ENCODE measurements at places on chromosomes 3 and 15. TPM values are rescaled to one million over a fixed set of nuclear protein-coding genes. Genes with fewer than 3 reads are reported as not detected.

DNA sequence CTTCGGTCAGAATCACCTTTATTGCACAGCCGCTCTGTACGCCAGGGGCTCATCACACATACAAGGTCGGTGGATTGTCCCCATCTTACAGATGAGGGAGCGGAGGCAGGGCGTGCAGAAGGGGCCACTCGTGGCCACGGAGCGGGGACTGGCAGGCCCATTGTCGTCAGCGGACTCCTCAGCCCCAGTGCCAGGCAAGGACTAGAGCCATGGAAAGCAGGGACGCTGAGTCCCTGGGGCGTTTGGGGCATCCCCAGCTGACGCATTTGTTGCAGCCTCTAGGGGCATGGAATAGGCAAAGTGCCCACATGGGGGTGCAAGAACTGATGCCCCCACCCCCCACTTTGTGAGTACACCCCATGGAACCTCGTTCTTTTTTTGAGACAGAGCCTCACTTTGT is 29.8 kb upstream of the FURIN start:
- no peak for DNase-seq

DNA sequence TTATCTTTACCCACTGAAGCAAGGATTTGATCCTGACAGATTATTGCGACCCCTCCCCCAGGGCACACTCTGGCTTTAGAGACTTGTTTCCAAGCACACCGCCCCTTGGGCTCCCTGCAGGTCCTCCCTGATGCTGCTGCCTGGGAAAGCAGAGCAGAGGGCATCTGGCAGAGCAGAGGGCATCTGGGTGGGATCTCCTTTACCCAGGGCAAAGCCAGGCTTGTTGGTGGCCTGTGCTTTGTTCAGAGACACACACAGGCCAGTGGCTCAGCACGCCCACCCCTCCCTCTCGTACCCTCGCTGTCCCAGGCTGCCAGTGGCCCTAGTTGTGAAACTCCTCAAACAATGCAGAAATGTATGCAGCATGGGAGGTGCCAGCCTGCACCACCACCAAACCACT is 4.8 kb downstream of the KLF13 start:
- no peak for DNase-seq

DNA sequence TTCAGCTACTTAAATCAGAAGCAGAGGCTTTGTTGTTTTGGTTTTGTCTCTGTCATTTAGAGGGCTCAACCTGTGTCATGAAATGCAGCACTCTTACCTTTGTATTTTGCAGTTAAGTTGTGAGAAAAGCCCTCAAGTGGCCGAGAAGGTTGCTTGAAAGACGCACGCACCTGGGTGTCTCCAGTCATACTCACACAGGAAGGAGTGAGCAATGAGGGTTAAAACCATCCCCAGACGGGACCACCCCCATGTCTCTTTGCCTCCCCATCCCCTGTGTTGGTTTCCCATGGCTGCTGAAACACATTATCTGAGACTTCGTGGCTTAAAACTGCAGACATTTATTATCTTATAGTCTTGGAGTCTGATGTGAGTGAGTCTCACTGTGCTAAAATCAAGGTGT is 376.1 kb upstream of the CFAP20DC start:
- DNase-seq = no peak

GRCh38 chr3:14228681-14229470 is 50.3 kb downstream of the LSM3 start:
- DNase-seq = no peak

- DNase-seq = no peak
These were observed 98.2 kb downstream of the CNTN6 start for GRCh38 chr3:1191026-1191425.

DNA sequence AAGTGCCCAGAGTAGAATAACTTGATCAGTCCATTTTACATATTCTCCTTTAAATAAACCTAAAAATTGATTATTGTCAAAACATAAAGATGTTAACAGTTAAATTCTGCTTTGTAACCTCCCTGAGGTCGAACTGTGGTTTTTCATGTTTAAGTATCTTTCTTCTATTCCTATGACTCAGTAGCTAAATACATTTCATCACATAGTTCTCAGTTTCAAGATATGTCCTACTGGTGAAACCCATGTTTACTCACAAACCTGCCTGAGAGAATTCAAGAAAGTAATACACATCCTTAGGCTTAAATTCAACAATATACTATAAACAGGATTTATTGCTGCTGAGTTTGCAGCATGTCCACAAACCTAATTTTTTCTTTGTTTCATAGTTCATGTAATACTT is 692.9 kb downstream of the ZPLD1 start:
- no peak for DNase-seq

- peak; percentile 66 for DNase-seq
These were observed 518.4 kb downstream of the FOXP1 start for GRCh38 chr3:71064956-71065763.

DNA sequence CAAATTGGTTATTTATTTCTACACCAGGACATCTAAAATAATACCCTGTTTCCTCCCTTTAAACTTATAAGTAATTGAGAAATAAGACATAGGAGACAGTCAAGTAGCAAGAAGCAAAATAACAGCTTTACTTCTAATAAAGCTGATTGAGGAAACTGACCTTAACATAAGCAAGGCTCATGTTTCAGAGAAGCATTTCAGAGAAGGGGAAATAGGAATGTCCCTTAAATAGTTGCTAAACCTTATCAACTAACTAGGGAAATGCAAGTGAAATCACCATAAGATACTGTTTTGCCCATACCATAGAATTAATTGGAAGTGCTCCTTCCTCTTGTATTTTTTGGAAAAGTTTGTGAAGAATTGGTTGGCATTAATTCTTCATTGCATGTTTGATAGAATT is 84.9 kb downstream of the B3GALNT1 start:
- no peak for DNase-seq

DNA sequence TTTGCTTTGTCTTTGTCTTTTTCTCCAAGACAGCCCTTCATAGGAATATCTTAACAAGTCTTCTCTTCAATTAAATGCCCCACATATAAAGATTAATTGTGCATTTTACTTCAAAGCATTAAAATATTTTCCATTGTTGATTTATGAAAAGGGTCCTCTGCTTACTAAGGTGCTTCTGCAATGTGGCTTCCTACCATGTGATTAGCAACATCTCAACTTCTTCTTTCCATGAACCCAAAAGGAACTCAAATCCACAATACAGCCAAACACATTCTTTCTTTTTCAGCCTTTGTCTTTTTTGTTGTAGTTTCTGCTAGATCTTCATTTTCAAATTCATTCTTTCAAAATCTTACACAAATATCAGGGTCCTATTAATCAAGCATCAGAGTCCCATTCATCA is 309.2 kb downstream of the NSUN3 start:
- no peak for DNase-seq

DNA sequence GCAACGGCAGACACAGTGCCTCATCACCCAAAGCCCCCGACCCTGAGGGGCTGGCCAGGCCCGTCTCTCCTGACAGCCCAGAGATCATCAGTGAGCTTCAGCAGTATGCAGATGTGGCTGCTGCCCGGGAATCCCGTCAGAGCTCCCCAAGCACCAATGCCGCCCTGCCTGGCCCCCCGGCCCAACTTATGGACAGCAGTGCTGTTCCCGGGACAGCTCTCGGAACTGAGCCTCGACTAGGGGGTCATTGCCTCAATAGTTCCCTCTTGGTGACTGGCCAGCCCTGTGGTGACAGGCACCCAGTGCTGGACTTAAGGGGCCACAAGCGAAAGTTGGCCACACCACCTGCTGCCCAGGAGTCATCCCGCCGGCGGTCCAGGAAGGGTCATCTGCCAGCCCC is 8.6 kb upstream of the TEX264 start:
- DNase-seq = no peak

- no peak for DNase-seq
These were observed 53.4 kb downstream of the DUT start for GRCh38 chr15:48384616-48385015.

- no peak for DNase-seq
These were observed 228.0 kb downstream of the XXYLT1 start for GRCh38 chr3:195042743-195043606.

GRCh38 chr3:126515066-126515706 is 2.4 kb downstream of the UROC1 start:
- no peak for DNase-seq

- no peak for DNase-seq
These were observed 318.6 kb downstream of the FHIT start for GRCh38 chr3:60932643-60933042.

- DNase-seq = no peak
These were observed 16.8 kb upstream of the LARS2 start for GRCh38 chr3:45371621-45372020.

Gene C3orf49
- total RNA-seq = not detected

Gene GATM
- total RNA-seq = 0.34 TPM

Gene STAB1
- 464 TPM for total RNA-seq

Gene SMCO1
- total RNA-seq = not detected

Gene DNAH12
- under 0.01 TPM for total RNA-seq

Gene EPHA3
- total RNA-seq = 0.14 TPM

Gene ALDH1A2
- 70.9 TPM for total RNA-seq

All from dermis blood vessel endothelial cell (primary cell).